HuH-7.5 (cell line): ENCODE measurements at places on chromosomes 6 and 20.

- no peak for DNase-seq
Observed at GRCh38 chr6:25052181-25052580, 116.4 kb upstream of the RIPOR2 start.

DNA sequence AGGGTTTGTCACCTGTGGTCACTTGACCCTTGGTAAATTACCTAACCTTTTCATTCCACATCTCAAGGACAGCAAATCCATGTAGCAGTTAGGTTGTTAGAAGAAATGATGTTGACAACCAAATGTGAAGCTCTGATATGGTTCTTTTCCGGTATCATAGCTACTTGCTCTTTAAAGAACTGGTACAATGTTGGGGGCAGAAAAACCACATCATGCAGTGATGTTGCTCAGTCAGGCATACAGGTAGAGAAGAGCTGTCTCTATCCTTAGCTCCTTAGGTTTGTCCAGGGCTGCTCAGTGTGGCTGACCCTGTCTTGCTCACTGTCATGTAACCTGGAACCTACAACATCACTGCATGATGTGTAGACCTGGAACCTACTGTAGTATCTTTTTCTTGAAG is 135.5 kb downstream of the LRRC1 start:
- no peak for DNase-seq

GRCh38 chr6:53714395-53714794 is 48.8 kb upstream of the KLHL31 start:
- DNase-seq = no peak

DNA sequence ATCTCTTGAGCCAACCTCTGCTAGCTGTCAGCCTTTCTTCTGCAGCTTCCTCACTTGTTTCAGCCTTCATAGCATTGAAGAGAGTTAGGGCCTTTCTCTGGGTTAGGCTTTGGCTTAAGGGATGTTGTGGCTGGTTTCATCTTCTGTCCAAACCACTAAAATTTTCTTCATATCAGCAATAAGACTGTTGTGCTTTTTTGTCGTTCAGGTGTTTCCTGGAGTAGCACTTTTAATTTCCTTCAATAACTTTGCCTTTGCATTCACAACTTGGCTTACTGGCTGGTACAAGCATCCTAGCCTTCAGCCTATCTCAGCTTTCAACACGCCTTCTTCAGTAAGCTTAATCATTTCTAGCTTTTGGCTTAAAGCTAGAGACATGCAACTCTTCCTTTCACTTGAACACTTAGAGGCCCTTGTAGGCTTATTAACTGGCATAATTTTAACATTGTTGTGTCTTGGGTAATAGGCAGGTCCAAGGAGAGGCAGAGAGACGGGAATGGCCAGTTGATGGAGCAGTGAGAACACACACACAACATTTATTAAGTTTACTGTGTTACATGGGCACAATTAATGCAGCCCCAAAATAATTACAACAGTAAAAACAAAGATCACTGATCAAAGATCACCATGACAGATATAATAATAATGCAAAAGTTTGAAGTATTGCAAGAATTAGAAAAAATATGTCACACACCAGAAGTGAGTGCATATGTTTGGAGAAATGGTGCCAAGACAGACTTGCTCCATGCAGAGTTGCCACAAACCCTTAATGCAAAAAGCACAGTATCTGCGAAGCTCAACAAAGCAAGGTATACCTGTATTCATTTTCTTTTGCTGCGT is 98.6 kb downstream of the HIVEP1 start:
- no peak for DNase-seq

- no peak for DNase-seq
Observed at GRCh38 chr6:42251911-42252637, 34.4 kb upstream of the MRPS10 start.

DNA sequence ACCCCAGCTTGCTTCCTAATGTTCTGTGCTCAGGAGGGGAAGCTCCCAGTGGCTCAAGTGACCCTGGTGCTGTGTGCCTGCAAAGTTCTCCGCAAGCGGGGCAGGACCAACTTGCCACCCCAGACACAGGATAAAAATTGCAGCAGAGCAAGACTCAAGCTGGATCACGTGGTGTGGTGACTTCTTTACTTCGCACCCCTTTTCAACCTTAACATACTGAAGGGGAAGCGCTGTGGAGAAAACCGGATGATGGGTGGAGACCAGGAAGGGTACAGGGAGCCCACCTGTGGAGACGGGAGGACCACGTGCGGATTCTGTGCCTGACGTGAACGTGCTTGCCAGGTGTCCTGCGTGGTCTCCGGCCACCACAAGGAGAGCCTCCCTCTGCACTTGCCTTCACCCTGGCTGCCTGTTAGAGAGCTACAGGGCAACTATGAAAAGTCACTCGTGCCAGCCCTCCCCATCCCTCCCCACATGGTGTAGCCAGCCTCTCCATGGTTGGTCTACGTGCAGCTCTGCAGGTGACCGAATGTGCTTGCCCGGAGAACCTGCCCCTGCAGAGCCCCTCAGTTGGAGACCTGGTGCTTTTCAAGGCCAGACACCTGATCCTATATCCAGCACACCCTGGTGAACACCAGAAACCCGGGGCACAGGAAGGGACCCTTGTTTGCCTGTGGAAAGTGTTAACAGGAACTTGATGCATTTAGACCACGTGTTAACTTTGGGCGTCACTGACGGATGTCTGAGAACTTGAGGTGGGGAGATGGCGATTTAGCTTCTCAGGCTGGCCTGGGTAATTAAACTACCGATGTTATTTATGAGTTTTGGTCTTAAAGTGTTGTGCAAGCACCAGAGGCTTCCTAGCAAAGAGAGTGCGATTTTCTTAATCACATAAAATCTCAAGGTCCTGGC is 23.9 kb upstream of the DACT2 start:
- DNase-seq = no peak

DNA sequence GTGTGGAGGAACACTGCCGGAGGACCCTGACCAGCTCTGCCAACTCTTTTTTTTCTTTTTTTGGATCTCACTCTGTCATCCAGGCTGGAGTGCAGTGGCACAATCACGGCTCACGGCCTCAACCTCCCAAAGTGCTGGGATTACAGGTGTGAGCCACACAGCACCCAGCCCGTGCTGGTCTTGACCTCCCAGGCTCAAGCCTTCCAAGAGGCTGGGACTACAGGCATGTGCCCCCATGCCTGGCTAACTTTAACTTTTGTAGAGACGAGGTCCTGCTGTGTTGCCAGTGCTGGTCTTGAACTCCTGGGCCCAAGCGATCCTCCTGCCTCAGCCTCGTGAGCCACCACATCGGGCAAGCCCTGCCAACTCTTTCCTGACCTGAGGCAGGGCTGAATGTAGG is 11.2 kb downstream of the GCNT2 start:
- DNase-seq = no peak
